ENCODE measurements at places on chromosomes 5 and 9.

DNA sequence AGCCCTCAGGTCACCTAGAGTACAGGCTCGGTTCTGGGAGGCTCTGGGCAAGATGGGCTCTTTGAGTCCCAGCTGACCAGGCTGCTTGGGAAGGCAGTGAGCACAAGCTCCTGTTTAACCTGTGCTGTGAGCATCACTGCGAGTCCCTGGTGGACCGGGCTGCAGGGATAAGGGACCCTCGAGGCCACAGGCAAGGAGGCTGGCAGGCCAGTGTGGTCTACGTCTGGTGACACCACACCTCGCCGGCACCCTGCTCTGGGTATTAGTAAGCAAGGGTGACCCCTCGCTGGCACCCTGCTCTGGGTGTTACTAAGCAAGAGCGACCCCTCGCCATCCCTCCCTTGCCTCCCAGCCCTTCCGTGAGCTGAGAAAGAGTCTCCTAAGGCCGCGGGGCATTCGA, 125.9 kb upstream of the FOXD4L5 start:
- DNase-seq = no peak

- DNase-seq = no peak
Measured at GRCh38 chr9:119337573-119337972, 31.7 kb downstream of the BRINP1 start.

GRCh38 chr5:98825582-98826375, 52.3 kb downstream of the RGMB start:
- no peak for DNase-seq

GRCh38 chr5:157750320-157750719, 6.8 kb downstream of the LSM11 start:
- DNase-seq = no peak

DNA sequence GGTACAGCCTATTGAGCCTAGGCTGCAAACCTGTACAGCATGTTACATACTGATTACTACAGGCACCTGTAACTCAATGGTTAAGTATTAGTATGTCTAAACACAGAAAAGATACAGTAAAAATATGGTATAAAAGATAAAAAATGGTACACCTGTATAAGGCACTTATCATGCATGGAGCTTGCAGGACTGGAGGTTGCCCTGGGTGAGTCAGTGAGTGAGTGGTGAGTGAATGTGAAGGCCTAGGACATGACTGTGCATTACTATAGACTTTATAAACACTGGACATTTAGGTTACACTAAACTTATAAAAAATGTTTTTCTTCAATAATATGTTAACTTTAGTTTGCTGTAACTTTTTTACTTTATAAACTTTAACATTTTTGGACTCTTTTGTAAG, 171.3 kb downstream of the SLC28A3 start:
- no peak for DNase-seq

- no peak for DNase-seq
Measured at GRCh38 chr9:120643061-120643460, 63.1 kb upstream of the CDK5RAP2 start.

DNA sequence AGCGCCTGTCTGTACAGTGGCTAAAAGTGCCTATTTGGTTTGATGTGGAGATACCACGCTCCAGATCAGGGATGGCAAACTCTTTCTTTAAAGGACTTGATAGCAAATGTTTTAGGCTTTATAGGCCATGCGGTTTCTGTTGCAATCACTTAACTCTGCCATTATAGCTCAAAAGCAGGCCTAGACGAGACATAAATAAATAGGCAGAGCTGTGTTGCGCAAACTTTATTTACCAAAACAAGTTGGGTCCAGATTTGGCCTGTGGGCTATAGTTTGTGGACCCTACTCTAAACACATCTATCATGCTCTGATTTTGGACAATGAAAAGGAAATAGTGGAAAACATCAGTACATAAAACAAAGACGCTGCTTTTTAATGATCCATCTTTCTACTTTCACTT, 79.2 kb downstream of the PTCH1 start:
- no peak for DNase-seq

DNA sequence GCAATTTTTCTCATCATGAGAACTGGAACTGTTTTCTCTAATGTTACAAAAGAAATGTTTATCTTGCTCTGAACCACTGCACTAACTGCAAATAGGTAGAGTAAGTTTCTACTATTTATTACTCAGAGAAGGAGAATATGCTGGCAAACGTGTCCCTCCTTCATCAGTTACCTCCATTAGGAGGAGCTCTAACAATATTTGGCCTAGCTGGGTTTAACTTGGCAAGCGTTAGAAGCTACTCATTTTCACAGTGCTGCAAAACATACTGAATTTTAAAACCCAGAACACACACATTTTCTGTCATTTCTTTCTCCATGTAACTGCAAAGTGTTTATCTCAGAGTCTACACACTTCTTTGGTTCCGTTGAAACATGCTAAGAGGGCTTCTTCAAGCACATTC, 101.0 kb upstream of the GABRG2 start:
- no peak for DNase-seq

DNA sequence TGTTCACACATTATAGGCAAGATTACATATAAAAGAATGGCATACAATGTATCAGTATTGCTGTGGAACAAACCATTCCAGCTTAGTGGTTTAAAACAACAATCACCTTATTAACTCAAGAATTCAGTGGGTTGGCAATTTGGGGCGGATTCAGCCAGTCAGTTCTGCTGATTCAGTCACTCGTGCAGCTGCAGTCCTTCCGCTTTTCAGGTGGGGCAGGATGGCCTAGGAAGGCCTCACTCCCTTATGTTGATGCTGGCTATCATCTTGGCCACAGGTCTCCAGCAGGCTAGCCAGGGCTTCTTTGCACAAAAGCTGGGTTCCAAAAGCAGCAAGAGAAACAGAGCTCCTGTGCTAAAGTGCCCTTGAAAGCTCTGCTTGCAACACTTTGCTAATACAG, 150.6 kb downstream of the MCTP1 start:
- DNase-seq = no peak

GRCh38 chr5:28286566-28286965, 1248.2 kb upstream of the CDH9 start:
- no peak for DNase-seq

DNA sequence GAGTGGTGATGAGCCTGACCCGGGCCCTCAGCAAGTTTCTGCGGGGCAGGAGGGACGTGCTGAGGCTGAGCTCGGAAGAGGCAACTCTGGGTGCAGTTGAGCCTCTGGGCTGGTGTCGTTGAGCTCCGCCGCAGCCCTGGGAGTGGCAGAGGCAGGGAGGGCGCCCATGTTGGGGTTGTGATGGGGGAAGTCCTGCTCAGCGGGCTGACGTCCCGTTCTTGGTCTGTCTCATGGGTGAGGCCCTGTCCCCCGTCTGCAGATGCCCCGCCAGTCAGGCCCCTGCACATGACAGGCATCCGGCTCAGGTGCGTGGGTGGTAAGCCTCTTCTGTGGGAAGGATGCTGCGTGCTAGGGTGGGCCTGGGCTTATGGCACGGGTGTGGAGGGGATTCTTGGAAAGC, 64.3 kb downstream of the RXRA start:
- DNase-seq = peak; percentile 67

DNA sequence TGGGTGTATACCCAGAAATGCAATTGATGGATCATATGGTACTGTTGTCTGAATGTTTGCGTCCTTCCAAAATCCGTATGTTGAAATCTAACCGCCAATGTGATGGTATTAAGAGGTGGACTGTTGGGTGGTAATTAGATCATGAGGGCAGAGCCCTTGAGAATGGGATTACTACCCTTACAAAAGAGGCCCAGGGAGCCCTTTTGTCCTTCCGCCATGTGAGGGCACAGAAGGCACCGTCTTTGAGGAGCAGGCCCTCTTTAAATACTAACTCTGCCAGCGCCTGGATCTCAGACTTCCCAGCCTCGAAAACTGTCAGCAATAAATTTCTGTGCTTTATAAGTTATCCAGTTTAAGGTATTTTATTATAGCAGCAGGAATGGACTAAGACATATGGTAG, 156.0 kb upstream of the OTULINL start:
- no peak for DNase-seq

DNA sequence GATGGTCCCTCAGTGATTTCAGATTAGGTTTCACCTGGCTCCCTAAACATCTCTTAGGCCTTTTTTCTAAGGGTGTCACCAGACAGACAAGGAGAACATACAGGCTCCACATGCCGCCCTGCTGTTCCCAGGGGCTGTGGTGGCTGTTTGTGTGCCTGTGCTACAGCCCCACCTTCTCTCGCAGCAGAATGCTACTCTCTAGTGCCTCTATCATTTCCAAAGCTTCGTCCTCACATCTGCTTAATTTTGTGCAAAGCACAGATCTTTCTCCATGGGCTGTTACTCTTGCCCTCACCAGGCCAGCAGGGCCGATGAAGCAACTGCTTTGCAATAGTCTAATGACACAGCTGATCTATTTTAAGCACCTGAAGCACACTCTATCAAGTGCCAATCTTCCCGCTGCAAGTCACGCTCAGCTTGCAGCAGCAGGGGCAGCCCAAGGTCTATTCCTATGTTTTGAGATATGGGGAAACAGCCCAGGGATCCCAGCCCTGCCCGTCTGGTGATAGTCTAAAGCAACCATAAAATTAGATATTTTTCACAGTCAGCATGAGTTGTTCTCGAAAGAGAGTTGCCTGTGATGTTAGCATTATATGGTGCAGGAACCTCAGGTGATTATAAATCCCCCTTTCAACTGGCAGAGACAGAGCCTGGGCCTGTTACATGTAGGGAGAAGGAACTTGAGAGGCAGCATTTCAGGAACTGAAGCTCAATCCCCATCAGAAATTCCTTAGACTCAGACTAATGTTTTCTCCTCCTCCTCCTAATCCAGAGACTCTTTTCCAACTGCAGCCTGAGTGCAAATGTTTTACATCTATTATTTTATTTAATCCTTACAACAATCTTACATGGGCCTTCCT, 12.7 kb downstream of the ABLIM3 start:
- DNase-seq = no peak

- DNase-seq = no peak
Measured at GRCh38 chr9:119736491-119737454, 367.5 kb upstream of the BRINP1 start.

DNA sequence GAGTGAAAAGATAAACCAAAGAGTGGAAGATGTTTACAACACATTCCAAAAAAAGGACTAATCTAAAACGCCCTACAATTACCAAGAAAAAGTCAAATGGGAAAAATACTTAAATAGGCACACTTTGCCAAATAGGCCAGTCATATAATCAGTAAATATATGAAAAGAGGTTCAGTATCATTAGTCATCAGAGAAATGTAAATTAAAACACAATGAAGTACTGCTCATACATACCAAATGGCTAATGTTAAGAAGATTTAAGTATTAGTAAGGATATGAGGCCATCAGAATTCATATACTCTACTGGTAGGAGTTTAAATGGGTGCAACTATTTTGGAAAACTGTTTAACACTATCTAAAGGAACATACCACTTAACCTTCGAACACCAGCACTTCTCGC, 47.6 kb downstream of the ZDHHC21 start:
- no peak for DNase-seq

DNA sequence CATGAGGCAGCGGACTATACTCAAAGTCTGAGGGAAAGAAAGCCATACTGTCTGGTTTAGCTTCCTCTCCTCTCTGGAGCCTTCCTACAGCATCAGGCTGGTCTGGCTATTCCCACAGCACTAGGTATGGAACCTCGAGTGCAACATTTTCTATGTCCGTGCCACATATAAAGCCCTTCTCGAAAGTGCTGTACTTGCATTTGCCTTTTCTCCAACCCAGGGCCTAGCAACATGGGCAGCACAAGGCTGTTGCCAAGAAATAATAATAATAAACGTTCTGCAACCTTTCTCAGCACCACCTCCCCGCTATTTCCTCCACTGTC, 804 bp downstream of the MED10 start:
- no peak for DNase-seq

DNA sequence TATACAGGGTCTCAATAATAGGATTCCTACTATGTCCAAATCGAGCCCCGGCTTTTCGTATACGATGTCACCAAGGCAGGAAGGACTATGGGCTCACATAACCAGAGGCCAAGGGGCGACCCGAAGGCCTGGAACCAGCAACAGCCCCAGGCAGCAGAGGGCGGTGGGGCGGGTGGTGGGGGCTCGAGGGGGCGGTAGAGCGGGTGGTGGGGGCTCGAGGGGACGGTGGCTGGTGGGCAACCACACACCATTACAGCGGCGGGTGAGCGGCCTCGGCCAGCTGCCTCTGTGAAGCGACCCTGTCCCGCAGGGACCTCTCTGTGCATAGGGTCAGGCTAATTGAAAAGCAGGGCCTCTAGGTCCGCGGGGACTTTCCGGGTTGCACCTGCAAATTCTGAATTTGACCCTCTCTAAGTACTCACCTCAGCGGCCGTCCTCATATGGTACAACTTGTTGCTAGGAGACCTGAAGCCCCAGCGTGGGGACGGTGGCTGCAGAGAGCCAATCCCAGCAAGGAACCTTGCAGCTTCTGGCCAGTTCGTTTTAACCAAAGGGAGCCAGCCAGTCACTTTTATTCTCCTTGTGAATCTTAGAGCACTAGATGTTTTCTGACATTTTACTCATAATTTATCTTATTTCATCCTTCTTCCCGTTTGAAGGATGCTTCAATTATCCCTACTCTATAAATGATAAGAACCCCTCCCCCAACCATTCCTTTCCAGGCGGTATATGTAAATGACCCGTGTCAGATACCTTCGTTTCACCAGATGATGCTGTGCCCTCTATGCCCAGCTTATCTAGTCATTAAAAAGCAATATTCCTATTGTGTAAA, at the start of gene NME5:
TSS of gene NME5 (minus strand) at position 480 of the 832 bp plus-strand sequence. CDS start 648 bp downstream, outside the sequence.
- DNase-seq = no peak

GRCh38 chr9:138051586-138052321, 174.2 kb downstream of the CACNA1B start:
- no peak for DNase-seq

GRCh38 chr5:126953640-126954039, 76.7 kb downstream of the MARCHF3 start:
- DNase-seq = no peak

DNA sequence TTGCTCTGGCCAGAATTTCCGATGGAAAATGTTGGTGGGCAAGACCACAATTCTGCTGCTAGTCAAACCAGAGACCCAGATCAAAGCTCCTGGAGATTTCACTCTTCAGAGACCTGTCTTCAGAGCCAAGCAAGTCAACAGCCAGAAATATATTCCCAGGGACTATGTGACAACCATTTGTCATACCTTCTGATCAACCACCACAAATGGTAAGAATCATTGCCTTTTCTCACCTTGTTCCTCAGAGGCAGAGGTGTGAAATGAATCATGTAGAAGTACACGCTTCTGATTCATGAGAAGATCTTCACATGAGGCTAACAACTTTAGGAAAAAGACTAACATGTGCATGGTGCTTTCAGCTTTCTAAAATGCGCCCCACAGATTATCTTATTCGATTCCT, 53.5 kb downstream of the SUSD1 start:
- no peak for DNase-seq

- DNase-seq = no peak
Measured at GRCh38 chr9:79633558-79633957, 61.8 kb downstream of the TLE4 start.

- DNase-seq = no peak
Measured at GRCh38 chr9:76087976-76088375, 197.5 kb downstream of the PCSK5 start.

DNA sequence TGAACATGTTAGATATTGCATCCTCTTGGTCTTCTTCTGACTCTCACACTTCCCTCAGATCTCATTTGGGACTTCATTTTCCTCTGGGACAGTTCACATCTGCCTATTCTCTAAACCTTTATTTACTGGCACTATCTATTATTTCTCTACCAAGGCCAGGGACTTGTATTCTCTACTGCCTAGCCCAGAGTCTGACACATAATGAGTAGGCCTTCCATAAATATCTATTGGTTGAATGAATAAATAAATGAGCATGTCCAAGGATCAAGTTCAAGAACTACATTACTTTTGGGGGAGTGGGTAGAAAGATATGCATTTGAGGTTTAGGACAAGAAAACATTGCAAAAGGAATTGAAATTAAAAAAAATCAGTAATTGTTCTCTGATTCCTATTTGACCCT, 250.3 kb downstream of the TRIM32 start:
- no peak for DNase-seq

All from stimulated activated CD4-positive, alpha-beta T cell treated with anti-CD3 and anti-CD28 coated beads, Interleukin-12 subunit alpha, Interleukin-12 subunit beta, amount 100 ng/mL, for 4 hours (primary cell).